Karpas-422 (cell line): ENCODE measurements at places on chromosomes 3 and 15.
A peak's percentile ranks its signal among the peaks of the same experiment; 100 is the strongest.

GRCh38 chr15:82126346-82126745 is 80.5 kb upstream of the MEX3B start:
- no peaks in the 10 kb centered on the region for H3K36me3 ChIP-seq
- no peaks in the 10 kb centered on the region for H3K4me1 ChIP-seq
- H3K4me3 ChIP-seq, result no peak overlapping the region

DNA sequence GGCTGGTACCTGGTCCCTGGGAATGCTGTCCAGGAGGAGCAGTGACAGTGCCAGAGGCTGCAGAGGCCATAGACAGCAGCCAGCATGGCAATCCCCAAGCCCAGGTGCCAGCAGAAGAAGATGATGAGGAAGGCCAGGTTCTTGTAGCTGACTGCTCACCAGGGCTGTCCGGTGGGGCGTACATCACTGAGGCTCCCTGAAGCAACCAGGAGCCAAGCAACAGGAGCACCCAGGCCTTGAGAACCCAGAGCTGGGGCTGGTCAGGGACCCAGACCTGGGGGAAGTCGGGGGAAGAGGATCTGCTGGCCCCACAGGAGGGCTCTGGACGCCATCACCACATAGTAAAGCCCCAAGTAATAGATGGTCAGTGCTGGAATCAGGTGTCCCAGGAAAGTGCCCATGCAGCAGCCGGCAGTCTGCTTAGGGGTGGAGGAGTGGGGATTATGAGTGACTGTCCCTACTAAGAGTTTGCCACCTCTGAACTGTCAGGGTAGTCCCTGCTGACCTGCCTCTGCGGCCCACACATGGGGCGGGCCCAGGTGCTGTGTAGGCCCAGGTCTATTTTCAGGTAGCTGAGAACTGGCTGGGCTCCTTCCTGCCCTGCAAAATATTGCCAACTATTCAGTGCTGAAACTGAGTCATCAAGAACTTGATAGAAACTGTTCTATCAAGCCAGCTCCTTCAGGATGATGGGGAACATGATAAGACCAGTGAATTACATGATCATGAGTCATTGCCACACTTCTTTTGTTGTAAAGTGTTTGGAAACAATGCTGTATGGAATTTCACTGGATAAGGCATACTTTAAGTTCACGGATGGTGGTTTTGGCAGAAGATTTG is 68.7 kb downstream of the CHRD start:
- no peak overlapping the region for H3K27ac ChIP-seq
- H3K27me3 ChIP-seq, result peaks cover 3% of the 10 kb centered on the region; the same call in 1 of the 2 replicates
- no peaks in the 10 kb centered on the region for H3K36me3 ChIP-seq

- H3K27me3 ChIP-seq, result no peaks in the 10 kb centered on the region
- no peak overlapping the region for H3K27ac ChIP-seq
- no peak overlapping the region for H3K4me3 ChIP-seq
- H3K4me1 ChIP-seq, result no peaks in the 10 kb centered on the region
- DNase-seq, result no peak
Observed at GRCh38 chr3:31433679-31433992, 99.1 kb upstream of the STT3B start.

DNA sequence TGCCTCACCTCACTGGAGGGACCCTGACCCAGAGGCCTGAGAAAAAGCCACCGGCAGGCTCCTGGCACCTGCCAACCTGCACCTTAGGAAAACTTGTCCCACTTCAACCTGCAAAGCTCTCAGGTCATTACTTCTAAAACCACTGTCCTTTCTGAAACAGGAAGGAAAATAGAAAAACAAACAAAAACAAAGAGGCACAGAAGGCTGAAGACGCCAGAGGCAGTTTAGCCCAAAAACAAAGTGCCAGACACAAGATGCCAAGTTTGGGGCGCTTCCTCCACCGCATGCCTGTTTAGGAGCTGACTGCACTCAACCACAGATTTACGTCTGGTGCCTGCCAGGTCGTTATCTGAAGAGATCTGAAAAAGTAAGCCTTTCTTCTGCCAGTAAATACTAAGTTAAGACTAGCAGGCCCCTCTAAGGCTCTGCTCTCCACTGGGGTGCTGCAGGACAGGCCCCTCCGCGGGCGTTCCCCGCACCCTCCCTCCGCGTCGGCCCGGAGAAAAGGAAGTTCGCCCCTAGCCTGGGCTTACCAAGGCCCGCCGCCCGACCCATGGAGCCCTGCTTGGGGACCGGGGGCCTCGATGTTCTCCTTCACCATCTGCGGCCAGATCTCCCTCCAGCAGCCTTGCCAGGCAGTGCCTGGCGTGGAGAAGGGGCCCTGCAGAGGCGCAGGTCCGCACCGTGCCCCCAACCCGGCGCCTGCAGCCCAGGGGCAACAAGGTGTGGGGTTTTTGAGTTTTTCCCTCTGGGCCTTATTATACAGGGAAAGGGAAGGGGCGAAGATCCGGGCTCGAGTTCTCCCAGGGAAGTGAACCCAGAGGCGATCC is 1.3 kb downstream of the GOLGA8A start:
- H3K27ac ChIP-seq, result no peak overlapping the region
- no peaks in the 10 kb centered on the region for H3K4me1 ChIP-seq
- H3K4me3 ChIP-seq, result no peak overlapping the region
- H3K36me3 ChIP-seq, result no peaks in the 10 kb centered on the region
- DNase-seq, result no peak

GRCh38 chr15:89002830-89003229 is 85.4 kb upstream of the ABHD2 start:
- no peak for DNase-seq
- H3K4me1 ChIP-seq, result no peaks in the 10 kb centered on the region
- no peaks in the 10 kb centered on the region for H3K36me3 ChIP-seq
- H3K27ac ChIP-seq, result no peak overlapping the region
- H3K4me3 ChIP-seq, result no peak overlapping the region

DNA sequence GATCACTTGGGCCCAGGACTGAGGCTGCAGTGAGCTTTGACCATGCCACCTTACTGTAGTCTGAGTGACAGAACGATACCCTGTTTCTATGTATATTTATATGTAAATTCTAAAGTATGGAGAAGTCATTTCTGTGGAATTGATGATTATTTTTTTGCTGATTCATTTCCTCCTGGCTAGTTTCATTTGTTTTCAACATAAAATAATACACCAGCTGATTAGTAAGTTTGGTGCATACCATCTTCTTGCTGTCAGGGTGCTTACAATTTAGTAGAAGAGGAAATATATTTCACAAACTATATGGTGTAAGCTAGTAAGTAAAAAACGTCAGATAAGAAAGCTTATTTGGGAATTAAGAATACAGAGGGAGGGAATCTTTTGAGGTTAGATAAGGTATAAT is 36.0 kb downstream of the SLC25A26 start:
- no peak overlapping the region for H3K4me3 ChIP-seq
- H3K4me1 ChIP-seq, result peaks cover 29% of the 10 kb centered on the region
- no peaks in the 10 kb centered on the region for H3K36me3 ChIP-seq
- no peak overlapping the region for H3K27ac ChIP-seq
- no peak for DNase-seq

DNA sequence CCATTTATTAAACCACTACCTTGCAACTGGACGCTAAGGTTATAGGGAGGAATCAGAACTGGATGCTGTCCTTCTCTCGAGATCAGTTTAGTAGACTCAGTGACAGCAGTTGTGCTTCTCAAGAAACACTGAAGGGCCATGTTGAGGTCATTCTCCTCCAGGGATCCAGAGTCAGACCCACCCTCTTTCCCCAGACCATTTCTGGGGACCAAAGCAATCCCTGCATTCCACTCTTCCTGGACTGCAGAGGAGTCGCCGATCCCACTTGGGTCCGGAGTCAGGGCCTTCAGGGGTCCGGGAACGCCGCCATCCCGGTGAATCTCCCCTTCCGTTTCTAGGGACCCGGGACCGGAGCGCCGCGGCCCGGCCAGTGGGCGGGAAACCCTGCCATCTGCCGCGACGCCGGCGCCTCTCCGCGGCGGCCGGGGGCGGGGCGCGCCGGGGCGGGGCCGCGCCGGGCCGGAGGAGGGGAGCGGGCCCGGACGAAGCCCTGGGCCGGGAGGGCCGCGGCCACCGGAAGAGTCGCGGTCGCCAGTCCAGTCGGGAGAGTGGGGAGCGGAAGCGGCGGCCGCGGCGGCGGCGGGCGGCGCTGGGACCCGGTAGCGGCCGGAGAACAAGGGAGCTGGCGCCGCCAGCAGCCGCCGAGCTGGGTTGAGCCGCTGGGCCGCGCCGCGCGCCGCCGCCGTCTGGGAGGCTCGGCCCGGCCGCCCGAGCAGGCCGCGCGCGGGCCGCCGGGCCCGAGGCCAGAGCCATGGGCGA is at the start of gene DVL3:
TSS of gene DVL3 (plus strand) at position 493 of the 759 bp plus-strand sequence. CDS start at position 752, 259 bp downstream.
- DNase-seq, result peak; percentile 76
- H3K4me3 ChIP-seq, result peak within 1 kb of the TSS; percentile 78
- H3K27me3 ChIP-seq, result no peaks in the 10 kb centered on the region

DNA sequence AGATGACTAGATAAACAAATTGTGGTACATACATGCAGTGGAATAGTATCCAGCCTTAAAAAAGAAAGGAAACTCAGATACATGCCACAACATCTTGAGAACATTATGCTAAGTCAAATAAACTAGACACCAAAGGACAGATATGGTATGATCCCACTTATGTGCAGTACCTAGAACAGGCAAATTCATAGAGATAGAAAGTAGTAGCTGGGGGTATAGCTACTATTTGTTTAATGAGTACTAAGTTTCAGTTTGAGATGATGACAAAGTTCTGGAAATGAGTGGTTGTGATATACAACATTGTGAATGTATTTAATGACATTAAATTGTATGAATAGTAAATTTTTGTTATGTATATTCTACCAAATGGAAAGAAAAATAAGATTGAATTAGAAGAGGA is 477.2 kb upstream of the CFAP20DC start:
- no peaks in the 10 kb centered on the region for H3K36me3 ChIP-seq
- DNase-seq, result no peak
- no peaks in the 10 kb centered on the region for H3K27me3 ChIP-seq

- no peaks in the 10 kb centered on the region for H3K27me3 ChIP-seq
- DNase-seq, result no peak
- H3K4me3 ChIP-seq, result no peak overlapping the region
- H3K36me3 ChIP-seq, result no peaks in the 10 kb centered on the region
- H3K27ac ChIP-seq, result no peak overlapping the region
- 0 out of 2 replicates have a peak, but pooled peaks cover 2% of the 10 kb centered on the region for H3K4me1 ChIP-seq
Observed at GRCh38 chr3:53554559-53555067, 60.2 kb downstream of the CACNA1D start.

DNA sequence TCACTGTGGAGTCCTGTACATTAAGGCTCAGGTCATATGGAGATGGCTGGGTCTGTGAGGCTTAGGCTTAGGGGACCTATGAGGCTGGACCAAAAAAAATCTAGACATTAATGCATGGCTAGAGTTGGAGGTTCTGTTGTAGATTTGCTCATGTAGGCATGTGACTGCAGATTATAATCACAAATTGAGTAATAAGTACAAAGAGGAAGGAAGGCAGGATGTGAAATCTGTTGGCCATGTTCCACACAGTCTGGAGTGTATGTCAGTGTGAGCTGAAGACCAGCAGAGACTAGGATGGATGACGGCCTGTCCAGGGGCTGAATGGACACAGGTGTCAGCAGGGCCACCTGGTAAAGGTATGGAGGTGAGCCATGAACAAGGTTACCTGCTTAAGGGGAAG is at the start of gene ST3GAL6:
TSS of gene ST3GAL6 (plus strand) at position 265 of the 400 bp plus-strand sequence. CDS start 5,101 bp downstream, outside the sequence.
- H3K27ac ChIP-seq, result no peak within 1 kb of the TSS
- no peaks in the 10 kb centered on the region for H3K4me1 ChIP-seq
- H3K36me3 ChIP-seq, result no peaks in the 10 kb centered on the region
- no peak within 1 kb of the TSS for H3K4me3 ChIP-seq
- no peaks in the 10 kb centered on the region for H3K27me3 ChIP-seq
- DNase-seq, result no peak

- no peak for DNase-seq
- H3K36me3 ChIP-seq, result no peaks in the 10 kb centered on the region
- no peak overlapping the region for H3K4me3 ChIP-seq
- peaks cover 54% of the 10 kb centered on the region for H3K4me1 ChIP-seq
Observed at GRCh38 chr15:41930867-41931222, 37.0 kb upstream of the SPTBN5 start.

DNA sequence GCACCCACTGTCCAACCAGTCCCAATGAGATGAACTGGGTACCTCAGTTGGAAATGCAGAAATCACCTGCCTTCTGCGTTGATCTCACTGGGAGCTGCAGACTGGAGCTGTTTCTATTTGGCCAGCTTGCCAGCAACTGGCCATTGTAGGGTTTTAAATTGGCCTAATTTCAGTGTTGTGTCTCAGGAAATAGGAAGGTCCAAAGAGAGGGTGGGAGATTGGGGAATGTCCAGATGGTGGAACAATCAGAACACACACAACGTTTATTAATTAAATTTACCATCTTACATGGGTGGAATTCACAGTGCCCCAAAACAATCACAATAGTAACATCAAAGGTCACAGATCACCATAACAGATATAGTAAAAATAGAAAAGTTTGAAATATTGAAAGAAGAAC is 189.5 kb downstream of the ZNF385D start:
- H3K36me3 ChIP-seq, result no peaks in the 10 kb centered on the region
- no peak overlapping the region for H3K4me3 ChIP-seq
- no peaks in the 10 kb centered on the region for H3K27me3 ChIP-seq
- no peaks in the 10 kb centered on the region for H3K4me1 ChIP-seq
- no peak for DNase-seq
- no peak overlapping the region for H3K27ac ChIP-seq

DNA sequence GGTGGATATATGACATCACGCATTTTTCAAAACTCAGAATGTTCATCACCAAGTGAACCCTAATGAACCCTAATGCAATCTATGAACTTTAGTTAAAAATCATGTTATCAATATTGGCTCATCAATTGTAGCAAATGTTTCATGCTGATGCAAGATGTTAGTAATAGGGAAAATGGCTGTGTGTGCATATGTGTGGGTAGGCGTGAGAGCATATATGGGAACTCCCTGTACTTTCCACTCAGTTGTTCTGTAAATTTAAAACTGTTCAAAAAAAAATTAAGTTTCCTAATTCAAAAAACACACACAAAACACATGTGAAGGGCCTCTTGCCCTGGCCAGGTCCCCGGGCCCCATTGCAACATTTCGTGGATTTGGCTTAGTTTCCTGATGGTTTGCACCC is 89.7 kb upstream of the PROK2 start:
- no peak overlapping the region for H3K27ac ChIP-seq
- H3K27me3 ChIP-seq, result no peaks in the 10 kb centered on the region
- H3K4me1 ChIP-seq, result peaks cover 3% of the 10 kb centered on the region
- no peak overlapping the region for H3K4me3 ChIP-seq
- no peak for DNase-seq

DNA sequence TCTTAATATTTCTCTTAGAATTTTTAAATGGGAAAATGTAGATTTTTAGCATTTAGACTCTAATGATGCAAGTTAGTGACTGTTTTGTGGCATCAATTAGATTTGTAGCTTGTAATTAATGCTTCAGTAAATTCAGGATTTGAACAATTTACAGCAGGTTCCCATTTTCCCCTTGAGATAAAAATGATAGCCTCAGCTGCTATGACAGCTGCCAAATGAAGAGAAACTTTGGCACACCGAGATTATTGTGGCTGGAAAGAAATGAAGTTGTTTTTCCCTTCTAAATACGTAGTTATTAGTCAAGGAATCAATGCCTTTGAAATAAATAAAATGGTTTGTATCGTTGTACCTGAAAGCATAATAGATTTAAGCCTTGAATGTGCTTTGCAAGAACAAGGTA is 206.4 kb upstream of the P2RY1 start:
- DNase-seq, result no peak
- H3K4me3 ChIP-seq, result no peak overlapping the region
- H3K27ac ChIP-seq, result no peak overlapping the region
- no peaks in the 10 kb centered on the region for H3K4me1 ChIP-seq
- no peaks in the 10 kb centered on the region for H3K27me3 ChIP-seq
- no peaks in the 10 kb centered on the region for H3K36me3 ChIP-seq
